Astrocyte (in vitro differentiated cells and primary cell): ENCODE measurements at places on chromosomes 1 and 21.

GRCh38 chr21:33031152-33031911 lies 5.6 kb downstream of the OLIG2 start:
- DNase-seq: no peak

DNA sequence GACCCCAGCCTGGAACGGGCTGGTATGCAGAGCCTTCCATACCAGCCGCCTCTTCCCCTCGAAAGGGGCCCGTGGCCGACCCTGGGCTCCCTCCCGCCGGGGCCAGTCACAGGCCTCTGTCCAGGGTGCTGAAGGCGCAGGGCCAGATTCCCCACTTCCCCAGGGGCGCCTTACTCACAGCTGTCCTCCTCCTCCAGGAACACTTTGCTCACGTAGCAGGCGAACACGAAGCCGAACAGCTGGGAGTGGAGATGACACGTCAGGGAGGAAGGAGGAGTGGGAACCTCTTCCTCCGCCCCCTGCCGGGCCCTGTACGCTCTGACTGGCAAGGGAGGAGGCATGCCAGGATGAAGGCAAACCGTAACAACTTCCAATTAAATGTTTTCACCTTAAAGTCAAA lies 57.3 kb downstream of the NKAIN1 start:
- peak; percentile 87 for DNase-seq

DNA sequence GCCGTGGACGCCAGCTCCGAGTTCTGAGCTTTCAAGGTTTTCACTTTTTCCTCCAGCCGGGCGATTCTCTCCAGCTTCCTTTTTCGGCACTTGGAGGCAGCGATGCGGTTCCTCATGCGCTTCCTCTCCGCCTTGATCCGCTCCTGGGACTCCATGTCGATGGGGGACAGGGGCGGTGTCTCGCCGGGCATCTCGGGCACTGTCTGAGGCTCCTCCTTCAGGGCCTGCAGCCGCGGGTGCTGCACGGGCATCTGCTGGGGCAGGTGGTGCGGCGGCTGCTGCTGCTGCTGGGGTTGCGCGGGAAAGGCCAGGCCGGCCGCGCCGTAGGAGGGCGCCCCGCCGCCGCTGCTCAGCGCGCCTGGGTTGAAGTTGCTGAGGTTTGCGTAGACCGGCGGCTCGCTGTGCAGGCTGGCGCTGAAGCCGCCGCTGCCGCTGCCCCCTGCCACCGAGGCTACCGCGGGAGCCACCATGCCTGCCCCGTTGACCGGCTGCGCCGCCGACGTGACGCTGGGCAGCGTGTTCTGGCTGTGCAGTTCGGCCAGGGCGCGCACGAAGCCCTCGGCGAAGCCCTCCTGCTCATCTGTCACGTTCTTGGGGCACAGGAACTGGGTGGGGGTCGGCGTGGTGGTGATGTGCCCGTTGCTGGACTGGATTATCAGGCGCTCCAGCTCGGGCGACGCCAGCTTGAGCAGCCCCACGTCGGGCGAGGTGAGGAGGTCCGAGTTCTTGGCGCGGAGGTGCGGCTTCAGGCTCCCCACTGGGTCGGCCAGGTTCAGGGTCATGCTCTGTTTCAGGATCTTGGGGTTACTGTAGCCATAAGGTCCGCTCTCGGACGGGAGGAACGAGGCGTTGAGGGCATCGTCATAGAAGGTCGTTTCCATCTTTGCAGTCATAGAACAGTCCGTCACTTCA lies 1.4 kb downstream of the JUN start:
- DNase-seq: peak; percentile 20

DNA sequence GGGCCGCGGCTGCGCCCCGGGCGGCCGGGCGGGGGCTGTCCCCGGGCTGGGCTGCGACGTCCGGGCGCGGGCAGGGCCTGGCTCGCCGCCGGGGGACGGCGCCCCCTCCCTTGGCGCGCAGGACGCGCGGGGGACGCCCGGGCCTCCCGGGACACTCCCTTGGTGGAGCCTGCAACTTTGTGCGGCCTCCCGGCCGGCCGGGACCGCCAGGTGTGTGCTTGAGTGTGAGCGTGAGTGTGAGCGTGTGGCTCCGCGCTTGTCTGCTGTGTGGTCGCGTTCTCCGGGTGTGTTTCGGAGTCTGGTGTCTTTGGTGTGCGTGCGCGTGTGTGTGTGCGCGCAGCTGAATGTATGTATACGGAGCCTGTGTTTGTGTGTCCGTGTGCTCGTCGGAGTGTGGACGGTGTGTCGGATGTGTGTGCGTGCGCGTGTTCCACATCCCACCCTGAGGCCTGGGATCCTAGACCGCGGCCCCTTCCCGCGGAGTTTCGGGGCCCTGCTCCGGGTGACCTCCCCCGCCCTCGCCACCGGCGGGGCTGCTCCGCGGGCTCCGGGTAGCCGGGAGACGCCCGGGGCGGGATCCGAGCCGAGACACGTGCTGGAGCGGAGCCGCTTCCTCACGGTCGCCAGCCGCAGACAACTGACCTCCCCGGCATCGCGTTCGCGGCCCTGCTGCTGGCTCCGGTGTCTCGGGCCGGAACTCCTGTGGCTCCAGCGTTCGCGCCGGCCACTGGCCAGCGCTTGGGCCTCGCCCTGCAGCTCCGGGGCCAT lies 1.7 kb downstream of the PTPRU start:
- no peak for DNase-seq
